ENCODE measurements at places on chromosomes 4 and X.

- no peak for DNase-seq
Measured at GRCh38 chrX:15107367-15107988, 162.4 kb downstream of the ASB9 start.

DNA sequence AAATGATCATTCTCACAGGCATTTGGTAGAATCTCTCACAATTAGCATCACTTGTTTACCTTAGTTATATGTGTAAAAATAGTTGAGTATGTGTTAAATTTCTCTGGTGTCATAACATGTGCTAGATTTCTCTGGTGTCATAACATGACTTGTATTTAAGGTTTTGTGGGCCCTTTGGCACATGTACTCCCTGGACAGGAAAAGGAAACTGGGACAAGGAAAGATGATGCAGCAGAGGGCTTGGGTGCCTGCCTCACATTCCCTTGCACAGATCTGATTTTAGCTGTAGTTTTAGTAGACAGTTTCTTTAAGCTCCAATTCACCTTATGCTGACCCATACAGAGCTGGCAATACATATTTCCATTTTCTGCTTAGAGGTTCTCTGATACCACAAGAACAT, 726.0 kb downstream of the C4orf33 start:
- DNase-seq, result no peak

DNA sequence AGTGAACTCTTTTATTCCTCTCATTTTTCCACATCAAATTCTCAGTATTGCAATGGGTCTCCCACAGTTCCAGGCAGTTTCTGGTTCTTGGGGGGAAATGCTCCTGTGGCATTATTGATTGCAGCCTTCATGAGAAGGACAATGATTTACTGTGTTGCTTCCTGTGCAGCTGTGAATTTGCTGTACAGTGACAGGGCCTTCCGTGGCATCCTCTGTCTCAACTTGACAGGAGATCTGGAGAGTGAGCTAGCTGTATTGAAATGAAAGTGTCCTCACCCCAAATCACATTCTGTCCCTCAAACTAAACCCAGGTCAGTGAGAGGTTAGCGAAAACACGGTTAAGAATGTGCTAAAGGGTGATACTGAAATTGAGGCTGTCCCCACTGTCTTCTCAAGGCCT, 77.1 kb upstream of the ATOH1 start:
- no peak for DNase-seq

DNA sequence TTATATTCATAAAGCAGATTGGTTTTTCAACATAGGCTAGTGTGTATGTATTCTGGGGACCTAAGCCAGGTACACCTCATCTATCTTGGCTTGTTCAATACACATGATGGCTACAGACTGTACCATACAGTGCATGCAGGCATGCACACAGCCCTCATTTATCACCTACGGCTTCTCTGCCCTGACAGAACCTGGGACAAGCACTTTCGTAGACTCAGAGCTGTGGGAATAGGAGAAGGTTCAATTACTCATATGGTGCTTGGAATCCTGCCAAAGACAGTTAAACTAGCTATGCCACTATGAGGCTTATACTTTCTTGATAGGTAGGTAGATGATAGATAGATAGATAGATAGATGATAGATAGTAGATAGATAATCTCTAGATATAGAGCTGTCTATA, 457.2 kb downstream of the GALNTL6 start:
- no peak for DNase-seq

DNA sequence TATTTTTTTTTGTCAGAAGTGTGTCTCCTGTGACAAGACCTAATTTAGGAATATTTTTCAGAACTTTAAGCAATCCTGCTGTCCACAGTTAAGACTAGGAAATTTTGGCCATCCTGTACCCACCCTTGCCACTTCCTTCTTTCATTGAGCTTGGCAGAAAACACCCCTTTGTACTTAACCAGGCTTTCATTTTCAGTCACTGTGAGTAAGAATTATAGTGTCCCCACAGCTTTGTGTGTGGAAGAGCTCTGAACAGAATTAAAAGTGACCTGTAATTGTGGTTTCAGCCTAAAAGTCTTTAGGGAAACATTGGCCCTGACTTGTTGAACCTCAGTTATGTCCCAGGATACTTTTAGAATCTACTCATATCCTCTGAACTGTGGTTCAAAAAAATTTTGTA, 153.7 kb upstream of the BMP3 start:
- no peak for DNase-seq

DNA sequence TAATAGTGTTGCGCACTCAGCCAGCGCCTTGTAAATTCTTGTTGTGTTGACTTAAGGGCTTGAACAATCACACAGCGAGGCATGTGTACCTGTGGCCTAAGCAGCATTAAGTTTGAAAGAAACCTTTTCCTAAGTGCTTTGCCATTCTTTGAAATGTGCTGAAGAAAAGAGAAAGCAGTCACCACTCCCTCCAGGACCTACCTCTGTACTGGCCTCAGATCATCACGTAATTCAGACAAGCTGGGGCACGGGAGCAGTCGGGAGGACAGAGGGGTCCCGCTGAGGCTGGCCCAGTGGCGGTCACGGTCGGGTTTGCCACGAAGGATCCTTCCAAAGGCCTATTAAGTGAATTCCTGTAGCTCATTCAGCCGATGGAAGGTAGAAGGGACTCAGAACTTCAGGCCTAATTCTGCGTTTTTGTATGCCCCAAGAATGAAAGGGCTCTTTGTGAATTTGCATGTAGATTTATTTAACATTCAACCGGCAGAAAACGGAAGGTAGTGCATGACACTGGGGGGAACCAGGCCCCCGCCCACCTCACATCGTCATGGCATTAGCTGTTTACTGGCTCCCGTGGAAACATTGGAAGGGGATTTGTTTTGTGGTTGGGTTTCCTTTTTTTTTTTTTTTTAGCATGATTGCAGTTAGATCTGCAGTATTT, 106.3 kb downstream of the TRAPPC11 start:
- no peak for DNase-seq

GRCh38 chr4:95984081-95984480, 144.2 kb downstream of the PDHA2 start:
- no peak for DNase-seq

Measured in amniotic epithelial cell (primary cell).